ENCODE measurements at places on chromosomes 3 and 15.

DNA sequence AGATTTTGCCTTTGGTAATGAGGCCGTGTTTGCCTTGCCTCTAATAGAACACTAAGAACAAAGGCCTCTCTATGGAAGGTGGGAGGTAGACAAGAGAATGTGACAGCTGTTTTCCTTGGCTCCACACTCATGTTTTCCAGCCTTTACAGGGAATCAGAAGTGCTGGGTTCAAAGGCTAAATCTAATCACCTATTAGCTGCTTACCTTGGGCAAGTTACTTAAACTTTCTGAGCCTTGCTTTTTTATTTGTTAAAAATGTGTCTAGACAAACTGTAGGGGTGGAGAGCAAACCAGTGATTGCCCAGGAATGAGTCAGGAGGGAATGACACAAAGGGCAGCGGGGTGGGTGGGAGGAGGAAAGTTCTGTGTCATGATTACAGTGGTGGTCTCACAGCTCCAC, 179.0 kb downstream of the P3H2 start:
- peak; percentile 12 for DNase-seq

DNA sequence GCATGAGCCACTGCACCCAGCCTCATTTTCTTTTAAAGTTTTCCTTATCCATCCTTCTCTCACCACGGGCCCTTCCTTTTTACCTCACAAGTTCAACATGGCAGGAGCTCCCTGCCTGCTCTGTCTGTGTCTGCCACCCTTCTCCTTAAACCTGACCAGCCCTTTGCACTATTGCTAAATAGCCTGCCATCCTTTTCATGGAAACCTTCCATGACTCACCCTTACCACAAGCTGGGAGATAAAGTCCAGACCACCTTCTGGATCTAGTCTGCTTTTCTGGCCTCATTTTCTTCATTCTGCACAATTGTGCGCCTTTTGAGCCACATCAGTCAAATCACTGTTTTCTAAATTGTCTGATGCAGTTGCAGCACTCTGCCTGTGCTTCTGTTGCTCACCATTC, 8.9 kb downstream of the PARP14 start:
- no peak for DNase-seq

DNA sequence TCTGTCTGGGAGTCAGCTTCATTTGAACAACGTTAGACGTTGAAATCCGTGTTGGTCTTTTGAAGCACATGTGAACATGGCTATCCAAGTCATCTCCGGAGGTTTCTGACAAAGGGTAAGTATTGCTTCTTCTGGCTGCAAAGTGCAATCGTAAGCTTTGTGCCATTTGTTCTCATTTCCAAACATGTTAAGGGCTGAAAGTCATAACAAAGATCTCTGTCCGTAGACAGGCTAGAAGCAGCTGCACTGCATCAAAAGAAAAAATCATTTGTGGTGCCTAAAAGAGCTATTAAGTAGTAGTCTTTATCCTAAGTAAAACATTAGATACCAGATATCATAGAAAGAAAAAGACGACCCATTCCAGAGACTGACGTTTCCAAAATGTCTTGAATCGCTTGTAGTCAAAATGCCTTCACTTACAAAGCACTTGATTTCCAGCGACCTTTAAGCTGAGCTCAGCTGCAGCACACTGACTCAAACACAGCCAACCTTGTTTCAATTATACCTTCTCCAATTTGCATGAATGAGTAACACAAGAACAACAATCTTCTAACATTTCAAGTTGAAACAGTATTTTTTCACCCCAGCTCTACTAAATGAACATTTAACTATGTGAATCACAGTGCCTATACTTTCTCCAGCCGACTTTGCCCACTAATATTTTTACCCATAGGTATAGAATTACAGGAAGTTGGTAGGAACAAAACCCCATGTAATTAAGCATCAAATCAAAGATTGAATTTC, 76.6 kb downstream of the NEDD4 start:
- no peak for DNase-seq

GRCh38 chr3:127351775-127352350, 64.0 kb upstream of the PRR20G start:
- DNase-seq = no peak

- no peak for DNase-seq
Observed at GRCh38 chr15:61130950-61131942, 97.9 kb downstream of the RORA start.

GRCh38 chr3:178593786-178594185, 57.5 kb downstream of the KCNMB2 start:
- DNase-seq = no peak

DNA sequence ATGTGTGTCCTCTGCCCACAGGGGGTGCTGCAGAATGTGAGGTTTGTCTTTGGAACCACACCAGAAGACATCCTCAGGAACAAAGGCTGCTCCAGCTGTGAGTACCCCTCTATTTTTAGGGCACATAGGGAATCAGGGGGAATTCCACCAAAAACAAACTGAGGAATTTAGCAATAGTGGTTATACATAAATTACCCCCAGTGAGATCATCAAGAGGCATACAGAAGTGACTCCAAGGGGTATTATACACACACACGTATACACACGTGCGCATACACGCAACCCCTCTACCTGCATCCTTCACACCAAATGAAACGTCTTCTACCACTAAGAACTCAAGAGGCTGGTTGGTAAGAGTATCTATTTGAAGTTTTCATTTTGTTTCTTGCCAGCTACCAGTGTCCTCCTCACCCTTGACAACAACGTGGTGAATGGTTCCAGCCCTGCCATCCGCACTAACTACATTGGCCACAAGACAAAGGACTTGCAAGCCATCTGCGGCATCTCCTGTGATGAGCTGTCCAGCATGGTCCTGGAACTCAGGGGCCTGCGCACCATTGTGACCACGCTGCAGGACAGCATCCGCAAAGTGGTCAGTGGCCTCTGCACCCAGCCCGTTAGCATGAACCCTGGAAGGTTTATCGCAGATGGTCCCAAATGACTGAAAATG, 2.9 kb downstream of the THBS1 start:
- DNase-seq = no peak

DNA sequence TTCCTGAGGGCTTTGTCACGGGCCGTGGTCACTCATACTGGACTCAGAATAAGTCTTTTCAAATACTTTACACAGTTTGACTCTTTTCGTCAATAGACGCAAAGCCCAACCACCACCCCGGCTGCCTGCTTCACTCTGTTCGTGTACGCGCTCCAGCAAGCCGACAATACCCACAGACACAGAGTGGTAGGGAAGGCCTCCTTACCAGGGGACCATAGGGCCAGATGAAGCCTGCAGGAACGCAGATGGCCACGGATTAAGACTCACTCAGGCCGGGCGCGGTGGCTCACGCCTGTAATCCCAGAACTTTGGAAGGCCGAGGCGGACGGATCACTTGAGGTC, 29.7 kb downstream of the EFCAB12 start:
- DNase-seq = peak; percentile 2

DNA sequence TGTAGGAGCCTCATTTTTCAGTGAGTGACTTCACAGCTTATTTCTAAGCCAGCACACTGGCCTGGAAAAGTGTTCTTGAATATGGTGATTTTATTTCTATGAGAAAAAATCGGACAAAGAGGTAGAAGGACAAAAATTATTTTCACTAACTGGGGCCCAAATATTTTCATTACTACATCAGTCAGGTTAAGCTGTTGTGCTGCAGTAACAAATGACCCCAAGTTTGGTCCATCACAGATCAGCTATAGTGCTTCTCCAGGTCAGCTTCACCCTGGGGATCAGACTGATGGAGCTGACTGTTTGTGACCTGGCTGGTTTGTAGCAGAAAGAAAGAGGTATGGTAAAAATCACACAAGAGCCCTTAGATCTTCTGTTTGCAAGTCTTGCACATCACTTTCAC, 97.9 kb upstream of the STT3B start:
- DNase-seq = no peak

GRCh38 chr15:56440214-56440770, 24.6 kb downstream of the MNS1 start:
- no peak for DNase-seq

Data from stimulated activated CD4-positive, alpha-beta T cell treated with anti-CD3 and anti-CD28 coated beads, TNF-alpha, amount 100 ng/mL, for 24 hours (primary cell).